ENCODE measurements at places on chromosomes 3 and 15. TPM values are rescaled to one million over a fixed set of nuclear protein-coding genes. Genes with fewer than 3 reads are reported as not detected.

DNA sequence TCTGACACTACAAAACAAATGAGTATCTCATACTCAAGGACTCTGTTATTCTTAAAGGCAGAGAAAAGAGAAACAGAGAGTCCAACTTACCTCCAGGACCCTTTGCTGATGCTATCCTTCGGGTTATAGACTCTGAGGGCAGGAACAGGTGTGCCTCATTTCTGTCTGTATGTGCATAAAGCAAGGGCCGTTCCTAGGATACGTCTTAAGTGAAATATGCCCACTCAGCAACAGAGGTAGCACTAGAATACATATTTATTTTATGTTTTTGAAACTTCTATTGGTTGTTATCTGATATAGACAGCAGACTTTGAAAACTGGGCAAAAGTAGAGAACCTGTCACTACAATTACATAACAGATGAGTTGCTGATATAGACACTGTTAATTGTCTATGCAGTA is 89.3 kb upstream of the CPNE4 start:
- DNase-seq: no peak

GRCh38 chr3:194137008-194137505 is 1.1 kb downstream of the HES1 start:
- DNase-seq: peak; percentile 65

- DNase-seq: no peak
Measured at GRCh38 chr15:60135961-60136360, 131.8 kb downstream of the FOXB1 start.

- DNase-seq: no peak
Measured at GRCh38 chr3:19399836-19400235, 251.5 kb downstream of the KCNH8 start.

SLCO3A1 gene
- polyA plus RNA-seq: 16.0 TPM

DNA sequence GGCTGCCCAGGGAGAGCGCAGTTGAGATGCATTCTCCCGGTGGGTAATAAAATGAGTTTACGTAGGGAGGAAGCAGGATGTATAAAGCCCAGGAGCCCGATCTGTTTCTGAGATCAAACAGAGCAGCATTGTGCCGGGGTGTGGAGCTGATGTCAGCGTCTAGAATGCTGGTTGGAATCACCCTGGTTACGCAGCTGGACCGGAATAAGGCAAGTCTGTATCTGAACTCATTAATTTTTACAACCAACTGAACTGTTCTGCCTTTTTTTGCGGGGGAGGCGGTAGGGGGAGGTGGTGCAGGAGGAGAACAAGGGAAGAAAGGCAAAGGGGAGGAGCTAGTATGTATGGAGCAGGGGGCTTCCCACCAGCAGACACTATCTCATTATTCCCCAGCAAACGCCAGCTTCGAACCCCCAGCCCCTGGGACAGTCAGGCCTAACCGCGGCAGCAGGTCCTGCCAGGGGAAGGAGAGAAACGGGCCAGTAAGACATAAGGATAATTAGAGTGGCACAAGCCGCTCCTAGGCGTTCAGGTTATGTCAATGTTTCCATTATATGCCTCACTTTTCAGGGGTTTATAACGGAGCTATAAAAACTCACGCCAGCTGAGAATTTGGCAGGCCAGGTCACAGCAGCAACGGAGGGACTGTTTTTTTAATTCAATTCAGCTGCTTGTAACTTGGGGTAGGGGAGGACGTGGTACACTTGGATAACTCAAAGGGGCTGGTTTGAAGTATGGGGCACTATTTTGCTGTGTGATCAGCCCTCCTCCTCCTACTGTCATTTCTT is 175.3 kb upstream of the HES1 start:
- DNase-seq: peak; percentile 69

BCL2A1 gene
- 0.18 TPM for polyA plus RNA-seq

KNG1 gene
- polyA plus RNA-seq: 168 TPM

DNA sequence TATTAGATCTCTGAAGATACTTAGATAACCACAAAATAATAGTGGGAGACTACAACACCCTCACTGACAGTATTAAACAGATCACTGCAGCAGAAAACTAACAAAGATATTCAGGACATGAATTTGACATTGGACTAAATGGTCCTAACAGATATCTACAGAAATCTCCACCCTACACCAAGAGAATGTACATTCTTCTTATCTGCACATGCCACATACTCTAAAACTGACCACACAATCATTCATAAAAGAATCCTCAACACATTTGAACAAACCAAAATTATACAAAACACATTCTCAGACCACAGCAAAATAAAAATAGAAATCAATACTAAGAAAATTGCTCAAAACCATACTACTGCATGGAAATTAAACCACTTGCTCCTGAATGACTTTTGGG is 116.3 kb downstream of the DTWD1 start:
- DNase-seq: no peak

FBXO45 gene
- 17.2 TPM for polyA plus RNA-seq

DNA sequence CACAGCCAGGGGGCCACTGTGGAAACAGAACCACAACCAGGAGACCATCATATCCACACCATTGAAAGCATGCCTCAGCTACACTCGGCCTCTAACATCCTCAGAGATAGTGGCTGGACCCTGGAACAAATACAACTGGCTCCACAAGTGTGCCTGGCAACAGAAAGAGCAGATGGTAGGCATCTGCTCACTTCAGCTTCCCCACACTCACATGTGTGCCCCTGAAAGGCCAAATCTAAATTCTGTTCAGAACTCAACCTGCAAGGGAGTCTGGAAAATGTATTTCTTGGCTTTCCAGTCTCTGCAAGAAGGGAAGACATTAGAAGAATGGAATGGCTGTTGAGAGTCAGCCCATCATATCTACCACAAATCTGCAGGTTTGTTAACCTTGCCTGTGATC is 54.7 kb upstream of the CTNNB1 start:
- no peak for DNase-seq

All from right renal cortex interstitium (tissue), 3 donors.